Stimulated activated CD4-positive, alpha-beta T cell treated with anti-CD3 and anti-CD28 coated beads, TNF-alpha, amount 100 ng/mL, for 24 hours (primary cell): ENCODE measurements at places on chromosomes 12 and 14.

DNA sequence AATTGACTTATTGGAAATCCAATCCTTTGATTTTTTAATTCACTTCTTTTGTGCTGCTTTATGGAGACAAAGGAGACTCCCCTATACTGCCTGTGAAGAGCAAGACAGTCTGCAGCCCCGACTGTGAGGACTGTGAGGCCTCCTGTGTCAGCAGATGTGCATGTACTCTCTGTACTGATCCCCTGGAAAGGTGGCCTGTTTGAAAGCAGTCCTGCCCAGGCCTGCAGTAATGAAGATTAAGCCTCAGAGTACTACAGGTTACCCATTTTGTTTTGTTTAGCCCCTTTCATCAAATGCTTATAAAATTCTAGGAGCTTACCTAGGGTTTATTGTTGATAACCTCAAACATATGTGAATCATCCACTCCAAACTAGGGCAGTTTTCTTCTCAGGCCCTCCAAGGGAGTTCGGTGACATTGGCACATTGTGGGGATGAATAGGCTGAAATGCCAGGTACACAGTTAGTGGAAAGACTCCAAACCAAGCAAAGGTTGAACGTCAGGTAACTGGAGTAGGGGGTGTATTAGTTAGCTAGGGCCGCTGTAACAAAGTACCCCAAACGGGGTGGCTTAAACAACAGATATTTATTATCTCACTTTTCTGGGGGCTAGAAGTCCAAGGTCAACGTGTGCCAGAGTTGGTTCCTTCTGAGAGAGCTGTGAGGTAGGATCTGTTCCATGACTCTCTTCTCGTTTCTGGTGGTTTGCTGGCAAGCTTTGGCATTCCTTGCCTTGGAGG, 208.7 kb upstream of the BCL2L14 start:
- DNase-seq, result no peak

GRCh38 chr12:132354211-132354981, 25.0 kb upstream of the GALNT9 start:
- no peak for DNase-seq

DNA sequence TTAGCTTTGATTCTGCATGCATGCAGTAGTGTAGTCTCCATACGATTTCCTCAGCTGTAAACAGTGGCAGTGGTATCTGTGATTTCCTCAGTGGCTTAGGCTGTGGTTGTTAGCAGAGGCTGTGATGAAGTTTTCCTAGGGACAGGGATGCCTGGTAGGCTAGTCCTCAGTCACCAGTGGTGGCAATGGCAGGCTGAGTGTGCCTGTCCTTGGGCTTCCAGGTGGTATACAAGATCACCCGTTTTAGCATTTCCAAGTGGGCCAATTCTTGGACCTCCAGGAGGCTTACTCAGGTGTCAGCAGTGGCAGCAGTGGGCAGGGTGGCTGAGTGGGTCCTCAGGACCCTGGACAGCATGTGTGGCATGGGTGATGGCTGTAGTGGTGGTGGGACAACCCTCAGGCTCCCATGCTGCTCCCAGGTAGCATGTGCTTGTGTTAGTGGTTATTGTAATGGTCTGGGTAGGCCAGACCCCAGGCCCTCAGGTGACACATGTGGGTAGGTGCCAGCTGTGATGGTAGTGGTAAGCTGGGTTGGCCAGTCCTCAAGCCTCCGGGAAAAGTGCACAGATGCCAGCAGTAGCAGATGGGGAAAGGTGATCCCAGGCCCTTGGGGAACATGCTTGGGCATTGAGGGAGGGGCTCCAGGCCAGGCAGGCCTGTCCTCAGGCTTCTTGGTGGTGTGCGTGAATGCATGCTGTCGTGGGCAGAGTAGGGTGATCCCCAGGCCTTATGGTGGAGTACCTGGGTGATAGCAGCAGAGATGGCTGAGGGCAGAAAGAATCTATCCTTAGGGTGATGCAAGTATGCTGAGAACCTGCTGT, 146.5 kb downstream of the PAPOLA start:
- no peak for DNase-seq

GRCh38 chr12:130764475-130765185, 48.5 kb upstream of the RIMBP2 start:
- DNase-seq, result no peak
